Caki2 (cell line): ENCODE measurements at places on chromosomes 7 and 10. TPM values are rescaled to one million over a fixed set of nuclear protein-coding genes. Genes with fewer than 3 reads are reported as not detected.
A peak's percentile ranks its signal among the peaks of the same experiment; 100 is the strongest.

The INA gene
- total RNA-seq, result not detected in 2 replicates

- DNase-seq, result peak; percentile 43
These were observed 90.2 kb upstream of the DUSP5 start for GRCh38 chr10:110407301-110408170.

- DNase-seq, result no peak
These were observed 57.8 kb downstream of the RASGEF1A start for GRCh38 chr10:43209074-43209455.

GRCh38 chr7:38736138-38736537 lies 105.0 kb upstream of the AMPH start:
- DNase-seq, result no peak

DNA sequence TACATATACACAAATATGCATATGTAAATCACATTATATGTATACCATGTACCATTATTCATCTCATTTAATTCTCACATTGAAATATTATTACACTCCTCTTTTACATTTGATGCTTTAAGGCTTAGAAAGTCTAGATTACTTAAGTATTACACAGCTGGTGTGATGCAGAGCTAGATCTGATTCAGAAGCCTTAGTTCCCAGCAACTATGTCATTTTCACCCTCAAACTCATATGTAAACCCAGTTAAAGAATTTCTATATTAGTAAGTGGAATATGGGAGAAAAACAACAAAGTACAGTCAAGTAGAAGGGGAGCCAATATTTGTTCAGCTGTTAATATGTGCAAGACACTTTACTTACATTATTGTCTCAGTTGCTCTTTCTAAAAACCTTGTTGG lies 74.3 kb upstream of the CSTF2T start:
- DNase-seq, result no peak
